ENCODE measurements at places on chromosomes 5 and 9. TPM values are rescaled to one million over a fixed set of nuclear protein-coding genes. Genes with fewer than 3 reads are reported as not detected.

- DNase-seq, result no peak
Measured at GRCh38 chr5:28896949-28897348, 1858.6 kb upstream of the CDH9 start.

- DNase-seq, result no peak
Measured at GRCh38 chr5:175422058-175422457, 21.9 kb downstream of the DRD1 start.

DNA sequence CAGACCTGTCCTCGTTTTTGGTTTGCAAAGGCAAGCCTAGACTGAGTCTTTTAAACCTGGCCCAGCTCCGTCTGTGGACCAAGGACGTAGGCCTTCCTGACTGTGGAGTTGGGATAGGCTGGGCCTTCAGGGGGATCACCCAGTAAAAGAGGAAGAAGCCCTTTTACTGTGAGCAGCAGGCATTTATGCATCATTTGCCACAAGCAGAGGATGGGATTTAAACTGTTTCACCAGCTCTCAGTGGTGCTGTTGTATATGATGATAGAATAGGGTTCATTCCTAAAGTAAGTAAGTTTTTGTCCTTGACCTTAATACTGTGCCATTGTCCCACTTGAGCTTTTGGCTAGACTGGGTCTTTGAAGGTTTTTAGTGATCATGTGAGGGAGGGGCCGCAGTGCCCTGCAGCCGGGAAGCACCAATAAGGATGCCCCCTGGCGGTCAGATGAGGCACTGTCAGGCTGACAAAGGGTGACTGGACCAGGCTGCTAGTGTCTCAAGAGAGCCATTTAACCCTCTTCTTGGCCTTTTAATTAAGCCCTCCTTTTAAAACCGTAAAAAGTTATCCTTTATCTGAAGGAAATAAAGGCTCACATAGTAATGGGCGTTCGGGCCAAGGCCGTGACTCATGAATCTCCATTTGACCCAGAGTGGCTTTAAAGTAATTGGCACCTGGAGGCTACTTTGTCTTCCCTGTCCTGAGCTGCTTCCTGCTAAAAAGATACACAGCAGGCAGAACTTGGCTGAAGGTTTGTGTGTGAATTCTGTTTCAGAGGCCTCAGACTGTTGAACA lies 74.0 kb downstream of the UBAP1 start:
- peak; percentile 71 for DNase-seq

GRCh38 chr5:168947212-168947868 lies 353.6 kb downstream of the SLIT3 start:
- DNase-seq, result no peak

DNA sequence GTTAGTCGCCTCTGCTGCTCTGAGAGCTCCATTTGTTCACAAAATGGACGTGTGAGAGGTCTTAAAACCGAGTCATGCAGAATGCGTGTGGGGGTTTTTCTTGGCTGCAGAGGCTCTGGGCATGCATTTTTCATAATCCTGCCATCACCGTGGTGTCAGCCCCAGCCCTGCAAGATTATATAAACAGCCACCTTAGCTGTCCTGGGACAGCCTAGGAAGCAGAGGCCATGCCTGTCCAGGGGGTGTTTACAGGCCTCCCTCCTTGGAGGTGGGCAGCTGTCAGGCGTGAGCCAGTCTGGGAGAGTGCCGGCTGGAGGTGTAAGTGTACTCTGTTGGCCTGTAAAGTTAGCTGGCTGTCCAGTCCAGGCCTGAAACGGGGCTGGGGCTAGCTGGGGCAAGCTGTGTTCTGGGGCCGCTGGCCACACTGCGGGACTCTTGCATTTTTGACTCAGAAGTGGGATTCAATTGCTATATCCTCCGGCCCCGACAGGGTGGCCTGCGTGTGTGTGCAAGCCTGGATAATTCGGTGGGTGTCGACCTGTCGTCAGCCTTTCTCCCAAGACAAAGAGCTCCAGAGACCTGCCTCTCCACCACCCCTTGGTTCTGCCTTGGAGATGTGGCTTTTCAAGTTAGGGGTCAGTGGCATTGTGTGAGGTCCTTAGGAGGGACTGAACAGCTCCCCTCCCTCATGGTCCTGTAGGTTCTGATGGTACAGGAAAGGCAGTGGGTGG lies 2.4 kb downstream of the WNK2 start:
- DNase-seq, result peak; percentile 70

DNA sequence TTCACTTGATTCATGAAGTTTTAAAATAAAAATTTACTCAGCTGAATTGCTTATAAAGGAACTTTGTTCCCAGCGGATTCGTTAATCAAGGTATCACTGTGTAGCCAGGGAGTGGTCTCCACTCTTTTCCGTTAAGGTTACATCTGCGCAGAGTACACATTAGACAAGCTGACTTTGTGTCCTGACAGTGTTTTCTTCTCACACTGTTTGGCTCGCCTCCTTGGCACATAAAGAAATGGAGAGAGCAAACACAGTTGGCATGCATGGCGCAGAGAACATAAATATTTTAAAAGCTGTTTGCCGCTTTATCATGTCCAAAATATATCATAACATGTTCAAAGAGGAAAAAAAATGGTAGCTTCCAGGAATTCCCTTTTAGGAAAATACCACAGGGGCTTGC lies 153.2 kb downstream of the EDIL3 start:
- no peak for DNase-seq

DNA sequence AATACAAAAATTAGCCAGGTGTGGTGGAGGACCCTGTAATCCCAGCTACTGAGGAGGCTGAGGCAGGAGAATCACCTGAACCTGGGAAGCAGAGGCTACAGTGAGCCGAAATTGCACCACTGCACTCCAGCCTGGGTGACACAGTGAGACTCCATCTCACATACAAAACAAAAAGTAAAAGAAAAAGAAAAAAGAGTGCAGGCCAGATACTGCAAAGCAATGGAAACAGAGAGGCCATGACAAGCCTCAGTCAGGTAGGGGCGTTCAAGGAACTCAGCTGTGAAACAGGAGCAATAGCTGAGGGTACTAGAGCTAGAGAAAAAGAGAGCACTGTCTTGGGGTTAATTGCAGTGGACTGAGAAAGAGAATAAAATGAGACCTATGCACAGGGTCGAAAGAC lies 56.2 kb downstream of the TIMD4 start:
- DNase-seq, result no peak

GRCh38 chr9:35791297-35791921 lies at the start of gene NPR2:
TSS of gene NPR2 (plus strand) at chr9:35791591. CDS start at chr9:35792409, 818 bp downstream.
- peak; percentile 47 for DNase-seq

- DNase-seq, result peak; percentile 25
Measured at GRCh38 chr5:174844971-174845370, 120.6 kb downstream of the MSX2 start.

DNA sequence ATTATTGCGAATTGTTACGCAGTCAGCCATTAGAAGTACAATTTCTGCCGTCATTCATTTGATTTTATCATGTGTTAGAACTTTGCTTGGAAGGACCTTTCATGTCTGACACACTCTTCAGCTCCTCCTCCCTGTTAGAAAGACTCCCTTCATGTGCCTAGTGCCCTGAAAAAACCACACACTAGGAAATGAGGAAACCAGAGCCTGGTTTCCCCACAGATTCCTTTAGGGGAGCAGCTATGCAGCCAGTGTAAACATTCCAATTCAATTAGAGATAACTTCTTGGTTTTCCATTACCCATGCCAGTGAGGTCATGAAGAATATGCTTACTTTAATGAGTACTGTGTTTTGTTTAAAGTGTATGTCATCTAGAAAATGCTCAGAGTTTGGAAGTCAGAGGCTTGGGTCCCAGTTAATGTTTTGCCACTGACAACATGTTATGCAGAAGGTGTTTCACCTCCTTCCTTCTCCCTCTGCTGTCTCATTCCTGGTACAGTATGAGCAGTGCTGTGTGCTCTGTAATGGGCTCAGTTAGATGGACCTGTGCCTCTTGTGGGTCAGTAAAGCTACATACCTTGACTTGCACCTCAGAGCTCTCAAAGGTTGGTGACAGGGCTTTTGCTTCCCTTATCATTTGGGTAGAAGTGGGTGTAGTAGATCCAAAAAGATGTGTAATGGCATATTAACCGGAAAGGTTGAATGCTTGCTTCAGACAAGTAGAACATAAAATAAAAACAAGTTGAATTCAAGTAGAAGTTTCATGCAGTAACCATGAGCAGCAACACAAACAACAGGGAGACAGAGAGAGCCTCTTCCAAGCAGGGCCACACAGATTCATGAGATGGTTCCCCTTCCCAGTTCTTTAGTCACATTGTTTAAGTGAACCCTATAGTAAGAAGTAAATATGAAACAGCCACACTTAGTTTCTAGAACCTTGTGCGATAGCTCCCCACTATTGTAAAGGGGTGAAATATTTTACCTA lies 52.6 kb upstream of the TNFAIP8 start:
- no peak for DNase-seq

DNA sequence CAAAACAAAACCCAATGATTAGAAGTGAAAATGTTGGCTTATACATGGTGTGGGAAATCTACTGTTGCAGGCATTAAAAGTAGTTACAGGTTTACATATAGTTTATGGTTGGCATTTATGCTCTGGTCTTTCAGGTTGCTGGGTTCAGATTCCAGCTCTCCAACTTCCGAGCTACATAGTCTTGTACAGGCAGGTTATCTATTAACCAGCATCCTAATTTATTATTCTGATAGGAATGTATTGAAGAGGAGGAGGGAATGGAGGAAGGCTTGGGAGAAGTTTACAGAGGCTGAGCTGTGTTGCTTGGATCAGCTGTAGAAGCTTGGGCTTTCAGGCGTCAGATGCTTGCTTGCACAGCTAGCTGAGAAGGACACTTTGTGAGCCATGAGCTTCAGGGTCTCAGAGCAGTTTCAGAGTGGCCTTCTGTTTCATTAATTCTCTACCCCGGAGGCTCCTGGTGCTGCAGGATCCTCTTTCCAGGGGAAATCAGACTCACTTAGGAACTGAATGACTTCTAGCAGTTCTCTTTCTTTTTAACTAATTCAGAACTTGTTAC lies 11.7 kb upstream of the ERBIN start:
- no peak for DNase-seq

- DNase-seq, result no peak
Measured at GRCh38 chr5:17426104-17426749, 71.8 kb upstream of the TAF11L2 start.

DNA sequence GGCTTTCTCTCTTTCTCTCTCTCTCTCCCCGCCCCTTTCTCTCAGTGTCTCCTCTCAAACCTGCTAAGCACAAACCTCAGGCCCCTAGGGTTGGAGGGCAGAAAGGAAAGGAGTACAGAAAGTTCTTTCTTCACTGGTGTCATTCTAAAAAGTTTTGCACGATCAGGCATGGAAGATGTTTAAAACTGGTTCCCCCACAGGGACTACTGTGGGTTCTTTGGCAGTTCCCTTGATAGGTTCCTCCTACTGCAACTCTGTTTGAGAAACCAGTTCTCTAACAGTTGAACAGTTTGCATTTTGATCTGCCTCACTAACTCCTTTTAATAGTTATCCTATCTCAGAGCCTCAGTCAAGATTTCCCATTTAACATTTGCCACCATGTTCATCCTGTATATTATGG lies 82.9 kb downstream of the CDO1 start:
- DNase-seq, result no peak

- no peak for DNase-seq
Measured at GRCh38 chr9:2916382-2916985, 72.6 kb upstream of the PUM3 start.

DNA sequence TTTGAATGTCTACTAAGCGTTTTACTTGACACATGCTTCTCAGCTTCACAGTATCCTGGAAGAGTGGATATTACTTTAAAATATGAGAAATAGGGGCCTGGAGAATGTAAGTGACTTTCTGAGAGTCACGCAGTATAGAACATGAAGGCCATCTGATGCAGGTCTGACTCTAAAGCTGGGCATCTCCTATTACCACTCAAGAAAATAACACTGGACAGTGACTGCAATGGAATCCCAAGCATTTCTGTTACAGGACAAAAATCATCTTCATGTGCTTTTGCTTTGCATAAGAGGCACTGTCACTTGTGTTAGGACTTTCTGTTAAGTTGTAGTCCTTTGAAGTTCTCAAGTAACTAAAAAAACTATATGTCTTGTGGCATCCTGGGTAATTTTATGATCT lies 335.5 kb downstream of the FBXL7 start:
- no peak for DNase-seq

- DNase-seq, result peak; percentile 95
Measured at GRCh38 chr5:140221697-140222223, 46.8 kb downstream of the CYSTM1 start.

DNA sequence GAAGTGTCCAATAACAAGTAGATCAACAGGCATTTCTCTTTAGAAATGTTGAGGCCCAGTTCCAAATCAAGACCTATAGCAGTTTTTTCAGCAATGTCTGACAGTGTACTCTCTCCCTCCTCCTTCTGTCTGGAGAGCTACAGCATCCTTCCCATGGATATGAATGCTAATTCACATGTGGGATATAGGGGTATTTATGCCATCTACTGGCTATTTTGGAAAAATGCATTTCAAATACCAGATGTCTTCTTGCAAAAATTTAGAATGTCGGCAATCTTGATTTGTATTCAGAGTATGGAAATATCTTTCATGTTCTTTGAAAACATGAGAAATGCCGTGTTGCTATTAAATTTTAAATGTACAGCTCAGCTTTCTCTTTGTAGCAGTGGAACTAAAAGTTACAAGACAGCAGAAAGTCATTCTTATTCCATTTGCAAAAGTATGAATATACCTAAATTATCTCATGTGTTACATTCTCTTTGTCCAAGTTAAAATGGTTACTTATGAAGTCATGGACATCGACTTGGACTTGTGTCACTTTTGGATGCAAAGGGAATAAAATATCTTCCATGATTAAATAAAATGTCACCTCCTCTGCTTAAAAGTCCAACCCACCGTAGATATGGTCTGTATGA lies 647.8 kb downstream of the TAF11L14 start:
- no peak for DNase-seq

DNA sequence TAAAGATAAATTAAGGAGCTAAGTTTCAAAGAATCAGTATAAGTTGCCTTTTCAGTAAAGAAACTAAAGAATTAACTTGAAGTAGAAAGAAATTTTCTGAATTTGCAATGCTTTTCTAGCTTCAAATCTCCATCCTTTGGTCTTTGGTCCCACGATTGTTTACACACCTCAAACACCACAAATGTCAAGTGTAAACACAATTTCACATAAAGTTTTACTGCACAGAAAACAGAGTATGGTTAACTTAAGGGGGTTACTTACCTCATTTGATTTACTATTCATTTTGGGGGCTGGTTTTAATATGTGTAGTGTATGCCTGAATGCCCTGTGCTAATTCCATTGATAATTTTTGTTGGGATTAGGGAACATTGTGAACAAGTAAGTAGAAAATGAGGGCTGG lies 4.1 kb downstream of the CDO1 start:
- DNase-seq, result no peak

DNA sequence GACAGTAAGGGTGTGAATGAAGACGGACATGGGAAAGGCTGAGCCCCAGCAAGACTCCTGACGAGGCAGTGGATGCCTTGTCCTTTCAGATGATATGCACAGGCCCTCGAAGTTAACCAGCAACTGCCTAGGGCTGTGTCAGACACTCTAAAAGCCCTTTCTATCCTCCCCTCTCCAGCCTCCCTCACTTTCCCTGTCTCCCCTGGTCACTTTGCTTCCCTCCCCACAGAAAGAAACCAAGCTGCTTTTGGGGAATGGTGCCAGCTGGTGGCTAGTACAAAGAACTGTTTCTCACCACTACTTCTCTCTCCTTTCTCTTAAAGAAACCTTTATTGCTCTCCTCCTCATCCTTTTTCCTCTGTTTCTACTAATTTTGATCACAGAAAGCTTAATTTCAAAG lies 21.4 kb downstream of the LHFPL2 start:
- no peak for DNase-seq

GRCh38 chr5:53327811-53328334 lies 152.6 kb upstream of the FST start:
- no peak for DNase-seq

The PDE8B gene
- total RNA-seq, result not detected

The SPAAR gene
- 4.4 TPM for total RNA-seq

The TRUB2 gene
- 12.3 TPM for total RNA-seq

The FBP1 gene
- 3.5 TPM for total RNA-seq

The APBB3 gene
- total RNA-seq, result 7.8 TPM

The NKD2 gene
- total RNA-seq, result not detected

The GOLM1 gene
- 1.8 TPM for total RNA-seq

The WNK2 gene
- total RNA-seq, result 43.0 TPM

The CCL21 gene
- total RNA-seq, result 1.9 TPM
